ENCODE measurements at places on chromosomes 1 and 21.

DNA sequence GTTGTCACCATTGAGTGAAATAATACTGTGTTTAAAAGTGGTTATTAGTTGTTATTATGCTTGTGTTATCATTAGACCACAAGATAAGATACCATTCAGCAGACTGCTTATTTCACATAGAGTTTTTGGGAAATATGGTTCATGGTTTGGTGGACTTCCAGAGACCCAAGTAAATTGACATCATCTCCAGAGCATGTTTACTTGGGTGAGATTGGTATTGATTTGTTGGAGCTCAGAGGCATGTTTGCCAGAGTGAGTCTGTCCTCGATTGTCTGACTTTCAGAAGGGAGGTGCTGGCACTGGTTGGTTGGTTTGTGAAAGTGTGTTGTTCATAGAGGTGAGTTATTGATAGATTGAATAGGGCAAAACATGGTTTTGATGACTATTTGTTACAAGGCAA, 291.4 kb downstream of the TGFB2 start:
- no peak for DNase-seq

DNA sequence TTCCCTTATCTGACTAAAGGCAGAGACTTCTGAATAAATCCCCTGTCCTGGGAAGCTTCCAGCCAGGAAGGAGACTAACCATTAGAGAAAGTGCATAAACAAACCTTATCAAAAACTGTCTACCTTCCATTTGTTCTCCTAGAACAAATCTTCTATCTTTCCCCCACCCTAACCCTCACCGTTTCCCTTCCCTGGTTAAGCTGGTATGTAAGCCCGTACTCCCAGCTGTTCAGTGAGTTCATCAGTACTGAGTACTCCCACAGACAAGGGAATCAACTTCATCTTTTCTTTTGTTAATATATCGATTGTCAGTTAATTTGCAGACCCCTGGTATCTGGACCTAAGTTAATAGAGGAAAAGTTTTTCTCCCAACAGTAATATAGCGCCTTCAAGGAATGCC, 20.1 kb upstream of the COG2 start:
- no peak for DNase-seq

DNA sequence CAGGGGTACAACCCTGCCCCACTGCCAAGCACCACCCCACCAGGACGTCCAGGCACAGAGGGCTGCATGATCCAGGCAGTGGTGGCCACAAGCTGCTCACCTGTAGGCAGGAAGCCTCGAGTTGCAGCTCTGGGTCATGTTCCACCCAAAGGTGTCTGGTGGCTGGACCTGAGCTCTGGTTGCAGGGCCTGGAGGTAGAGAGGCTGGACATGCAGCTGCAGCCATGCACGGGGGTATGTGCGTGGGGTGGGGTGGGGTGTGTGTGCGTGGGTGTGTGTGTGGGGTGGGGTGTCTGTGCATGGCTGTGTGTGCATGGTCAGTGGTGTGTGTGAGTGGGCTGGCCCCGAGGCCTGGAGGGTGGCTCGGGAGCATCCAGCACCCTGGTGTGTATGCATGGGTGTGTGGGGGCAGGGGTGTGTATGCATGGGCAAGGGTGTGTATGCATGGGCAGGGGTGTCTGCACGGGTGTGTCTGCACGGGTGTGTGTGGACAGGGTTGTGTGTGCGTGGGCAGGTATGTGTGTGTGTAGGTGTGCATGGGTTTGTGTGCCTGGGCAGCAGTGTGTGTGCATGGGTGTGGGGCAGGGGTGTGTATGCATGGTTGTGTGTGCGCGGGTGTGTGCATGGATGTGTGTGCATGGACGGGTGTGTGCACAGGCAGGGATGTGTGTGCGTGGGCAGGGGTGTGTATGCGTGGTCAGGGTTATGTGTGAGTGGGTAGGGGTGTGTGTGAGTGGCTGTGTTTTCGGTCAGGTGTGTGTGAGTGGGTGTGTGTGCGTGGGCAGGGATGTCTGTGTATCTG, 15.6 kb downstream of the ARHGEF16 start:
- no peak for DNase-seq

DNA sequence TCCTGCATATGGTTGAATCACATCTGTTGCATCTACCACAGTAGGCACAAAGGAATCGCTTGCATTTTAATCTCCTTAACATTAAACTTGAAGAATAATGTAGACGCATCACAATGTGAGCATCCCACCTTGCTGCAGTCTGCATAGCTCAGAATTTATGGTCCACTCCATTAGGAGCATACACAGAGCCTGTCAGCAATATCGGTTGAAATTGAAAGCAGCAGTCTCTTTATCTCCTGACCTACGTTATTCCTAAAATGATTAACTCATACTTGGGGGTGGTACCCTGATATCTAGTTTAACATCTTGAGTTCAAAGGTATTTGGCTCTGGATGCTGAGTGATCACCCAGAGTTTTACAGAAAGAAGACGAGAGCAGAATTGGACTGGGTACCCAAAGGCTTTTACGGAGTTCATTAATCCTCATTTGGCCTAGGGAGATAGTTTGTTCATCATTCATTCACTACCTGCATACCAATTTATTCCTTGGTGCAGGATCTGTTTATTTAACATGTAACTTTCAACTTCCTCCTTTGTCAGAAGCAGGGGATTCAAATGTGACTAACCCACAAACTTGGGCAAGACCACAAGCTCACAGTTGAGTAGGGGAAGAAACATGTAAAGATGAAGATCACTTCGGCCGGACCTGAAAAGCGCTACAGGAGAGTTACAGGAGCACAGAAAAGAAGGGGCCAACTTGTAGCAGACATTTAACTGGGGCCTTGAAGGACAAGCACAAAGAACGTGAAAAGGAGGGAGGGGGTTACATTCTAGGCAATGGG, 187.9 kb downstream of the DAB1 start:
- no peak for DNase-seq

GRCh38 chr1:233281711-233282581, 13.6 kb downstream of the PCNX2 start:
- no peak for DNase-seq

DNA sequence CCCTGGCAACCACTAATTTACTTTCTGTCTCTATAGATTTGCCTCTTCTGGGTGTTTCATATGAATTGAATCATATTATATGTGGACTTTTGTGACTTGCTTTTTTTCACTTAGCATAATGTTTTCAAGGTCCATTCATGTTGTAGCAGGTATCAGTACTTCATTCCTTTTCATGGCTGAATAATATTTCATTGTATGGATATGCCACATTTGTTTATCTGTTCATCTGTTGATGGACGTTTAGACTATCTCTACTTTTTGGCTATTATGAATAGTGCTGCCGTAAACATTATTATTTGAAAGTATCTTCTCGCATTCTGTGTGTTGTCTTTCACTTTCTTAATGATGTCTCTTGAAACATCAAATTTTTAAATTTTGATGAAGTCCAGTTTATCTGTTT, 32.8 kb upstream of the CD101 start:
- DNase-seq, result no peak

- DNase-seq, result no peak
These were observed 18.7 kb upstream of the EPHA8 start for GRCh38 chr1:22544606-22545005.

DNA sequence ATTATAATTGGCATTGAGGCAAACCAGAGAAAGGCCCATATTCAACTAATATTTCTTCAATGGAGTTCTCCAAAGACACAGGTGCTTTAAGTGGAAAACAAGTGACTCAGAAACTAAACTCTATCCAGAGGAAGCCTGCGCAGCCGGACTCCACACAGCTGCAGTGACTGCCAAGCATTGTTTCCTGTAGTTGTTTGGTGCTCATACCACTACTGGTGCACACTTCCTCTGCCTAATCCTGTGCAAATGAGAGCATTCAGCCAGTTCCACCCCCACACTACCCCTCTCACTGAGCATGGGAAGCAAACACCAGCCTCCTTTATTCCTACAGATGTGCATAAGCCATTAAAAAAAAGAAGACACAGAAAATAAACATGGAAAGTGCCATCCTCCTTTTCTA, 102.9 kb downstream of the VAV3 start:
- DNase-seq, result no peak

DNA sequence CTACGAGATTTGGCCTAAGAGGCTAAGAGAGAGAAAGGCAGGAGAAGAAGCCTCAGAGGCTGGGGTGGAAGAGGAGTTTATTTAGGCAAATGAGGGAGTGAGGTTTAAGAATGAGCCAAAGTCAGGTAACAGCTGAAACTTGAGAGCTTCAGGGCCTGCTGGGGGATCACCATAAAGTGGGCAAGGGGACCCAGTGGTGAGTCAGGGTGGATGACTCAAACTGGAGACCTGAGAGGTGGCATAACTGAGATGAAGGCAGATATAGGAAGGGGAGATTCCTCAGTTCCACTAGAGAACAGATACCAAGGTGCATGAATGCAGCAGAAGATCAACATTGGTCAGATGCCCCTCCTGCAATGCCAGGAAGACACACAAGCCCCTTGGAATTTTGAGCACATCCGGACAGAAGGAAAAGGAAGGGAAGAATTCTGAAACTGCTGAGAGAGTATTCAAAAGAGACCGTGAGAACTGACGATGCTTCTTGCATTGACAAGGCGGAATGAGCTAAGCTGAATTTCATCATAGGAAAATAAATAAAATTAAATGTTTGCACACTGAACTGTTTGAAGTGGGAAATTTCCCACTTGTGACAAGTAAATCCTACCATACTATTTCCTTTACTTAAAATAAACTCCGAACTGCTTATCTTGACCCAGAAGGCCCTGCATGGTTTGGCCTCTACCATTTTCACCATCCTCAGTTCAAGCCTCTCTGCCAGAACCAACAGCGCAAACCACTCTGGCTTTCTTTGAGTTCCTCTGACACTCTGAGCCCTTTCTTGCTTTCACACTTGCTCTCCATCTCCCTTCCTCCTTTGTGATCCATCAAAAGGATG, 94.1 kb downstream of the NMNAT2 start:
- no peak for DNase-seq

DNA sequence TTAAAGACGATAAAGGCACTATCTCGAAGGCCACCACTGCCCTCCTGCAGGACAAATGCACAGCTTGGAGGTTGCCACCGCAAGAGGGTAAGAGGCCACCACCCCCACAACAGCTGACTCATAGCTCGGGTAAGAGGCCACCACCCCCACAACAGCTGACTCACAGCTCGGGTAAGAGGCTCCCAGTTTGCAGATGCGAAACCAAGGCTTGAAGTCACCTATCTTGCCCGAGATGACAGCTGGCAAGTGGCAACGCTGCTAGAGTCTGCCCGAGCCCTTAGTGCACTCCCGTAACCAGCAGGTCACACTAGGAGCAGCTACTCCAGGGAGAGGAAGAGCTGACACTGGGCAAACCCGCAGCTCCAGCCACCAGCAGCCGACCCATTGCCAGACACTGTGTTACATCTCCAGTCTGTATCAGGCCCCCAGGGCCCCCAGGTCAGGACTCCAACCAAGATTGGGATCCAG, 17.1 kb upstream of the SPSB1 start:
- DNase-seq, result no peak

GRCh38 chr1:94773931-94774422, 46.2 kb upstream of the SLC44A3 start:
- no peak for DNase-seq

DNA sequence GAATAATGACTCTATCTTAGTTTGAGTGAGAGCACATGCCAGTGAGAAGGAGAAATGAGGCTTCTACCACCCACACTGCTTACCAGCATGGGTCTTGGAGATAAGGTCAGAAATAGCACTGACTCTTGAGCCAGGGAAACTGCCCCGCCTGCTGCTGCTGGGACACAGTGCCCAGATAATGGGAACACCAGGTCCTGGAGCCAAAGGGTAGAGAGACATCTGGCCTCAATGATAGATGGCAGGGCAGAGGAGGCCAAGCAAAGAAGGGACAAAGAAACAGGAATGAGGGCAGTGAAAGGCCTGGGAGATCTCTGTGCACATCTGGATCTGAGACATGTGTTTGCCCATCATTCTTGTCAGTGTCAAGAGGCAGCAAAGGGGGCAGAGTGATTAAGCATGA, 97.4 kb downstream of the MIS18A start:
- DNase-seq, result no peak
